ENCODE measurements at places on chromosomes 5 and 9. TPM values are rescaled to one million over a fixed set of nuclear protein-coding genes. Genes with fewer than 3 reads are reported as not detected.

The ZDHHC11 gene
- total RNA-seq, result 0.22 TPM

The F2RL1 gene
- 125 TPM for total RNA-seq

The SLIT3 gene
- total RNA-seq, result 0.17 TPM

The NTNG2 gene
- 0.49 TPM for total RNA-seq

The TSSK1B gene
- not detected for total RNA-seq

The CORO2A gene
- 3.6 TPM for total RNA-seq

The SH3PXD2B gene
- 8.5 TPM for total RNA-seq

The SPARC gene
- total RNA-seq, result 2,332 TPM

The IL4 gene
- not detected for total RNA-seq

The GABBR2 gene
- not detected for total RNA-seq

The CDKN2AIPNL gene
- total RNA-seq, result 29.9 TPM

The ZNF354C gene
- 0.32 TPM for total RNA-seq

The ADAMTS2 gene
- total RNA-seq, result not detected

The FOXE1 gene
- not detected for total RNA-seq

The ADAMTS6 gene
- 16.5 TPM for total RNA-seq

The ADAM19 gene
- 38.4 TPM for total RNA-seq

The SLCO6A1 gene
- not detected for total RNA-seq

The FOXD4L3 gene
- total RNA-seq, result not detected

The SPATA31A3 gene
- total RNA-seq, result not detected

The NOTCH1 gene
- total RNA-seq, result 12.1 TPM

The COL23A1 gene
- not detected for total RNA-seq

The FAM200C gene
- total RNA-seq, result 11.3 TPM

The LCN15 gene
- total RNA-seq, result not detected

All from M059J (cell line).